Adipocyte (in vitro differentiated cells): ENCODE measurements at places on chromosomes 7 and 10.

DNA sequence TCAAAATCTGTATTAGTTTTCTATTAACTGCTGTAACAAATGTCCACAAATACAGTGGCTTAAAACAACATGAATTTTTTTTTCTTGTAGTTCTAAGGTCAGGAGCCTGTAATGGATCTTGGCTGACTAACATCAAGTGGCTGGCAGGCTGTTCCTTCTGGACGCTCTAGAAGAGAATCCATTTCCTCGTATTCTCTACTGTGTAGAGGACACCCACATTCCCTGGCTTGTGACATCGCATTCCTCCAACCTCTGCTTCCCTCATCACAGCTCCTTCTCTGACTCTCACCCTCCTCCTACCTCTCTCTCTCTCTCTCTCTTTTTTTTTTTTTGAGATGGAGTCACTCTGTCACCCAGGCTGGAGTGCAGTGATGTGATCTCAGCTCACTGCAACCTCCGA lies 4.8 kb upstream of the CALHM1 start:
- no peak for DNase-seq

- no peak for DNase-seq
These were observed 66.1 kb upstream of the FAM204A start for GRCh38 chr10:118408181-118408580.

DNA sequence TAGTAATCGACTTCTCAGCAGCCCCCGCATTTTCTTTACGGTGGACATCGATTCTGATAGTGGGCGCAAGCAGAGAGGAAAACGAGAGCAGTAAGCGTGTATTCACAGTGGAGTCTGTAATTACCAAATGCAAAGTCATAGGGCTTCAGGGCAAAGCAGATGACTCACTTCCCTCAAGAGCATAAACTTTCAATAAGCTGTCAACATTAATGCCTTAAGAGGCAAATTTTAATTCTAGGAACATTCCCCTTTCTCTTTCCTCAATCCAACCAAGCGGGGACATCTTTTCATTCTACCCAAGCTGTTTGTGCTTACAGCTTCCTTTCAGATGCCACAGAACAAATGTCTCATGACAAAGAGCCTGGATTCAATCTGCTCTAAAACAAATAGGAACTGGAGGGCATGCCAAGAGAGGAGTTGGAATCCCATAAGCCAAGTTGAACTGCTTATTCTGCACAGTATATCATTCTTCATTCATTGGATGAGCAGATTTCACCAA lies 48.6 kb downstream of the MALSU1 start:
- DNase-seq = peak; percentile 89

DNA sequence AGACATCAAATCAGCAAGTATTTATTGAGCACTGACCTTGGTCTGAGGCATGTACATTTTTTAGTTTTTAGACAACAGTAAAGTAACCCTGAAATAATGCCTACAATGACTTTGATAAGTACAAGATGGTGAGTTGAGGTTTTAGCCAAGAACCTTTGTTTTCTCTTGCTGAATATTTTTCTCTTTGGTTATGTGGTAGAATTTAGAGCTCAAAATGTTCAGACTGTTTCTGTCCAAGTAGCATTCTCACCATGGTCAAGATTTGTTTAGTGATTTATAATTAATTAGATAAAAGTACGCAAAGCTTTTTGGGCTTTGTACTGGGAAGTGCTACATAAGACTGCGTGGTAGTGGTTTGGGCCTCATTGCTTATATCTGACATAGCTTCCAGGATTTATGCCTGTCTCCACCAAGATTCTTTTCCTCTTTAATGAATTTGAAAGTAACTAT lies 102.4 kb downstream of the KAT6B start:
- DNase-seq = peak; percentile 57

DNA sequence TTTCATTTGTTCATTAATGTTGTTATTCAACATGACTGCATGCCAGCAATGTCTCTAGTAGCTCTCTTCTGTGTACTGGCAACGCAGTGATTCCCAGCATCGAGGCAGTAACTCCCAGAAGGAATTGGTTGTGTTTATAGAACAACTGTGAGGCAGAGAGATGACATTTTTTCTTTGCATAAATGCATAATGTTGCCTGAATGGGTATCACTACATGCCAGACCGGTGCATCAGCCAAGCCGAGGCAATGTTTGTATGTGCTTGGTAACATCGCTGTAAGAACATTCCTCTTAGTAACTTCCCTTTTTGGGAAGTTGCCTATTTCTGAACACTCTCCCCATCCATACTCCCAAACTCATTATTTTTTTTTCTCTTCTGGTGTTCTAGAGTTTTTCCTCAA lies 182.9 kb downstream of the HTR7 start:
- peak; percentile 73 for DNase-seq

DNA sequence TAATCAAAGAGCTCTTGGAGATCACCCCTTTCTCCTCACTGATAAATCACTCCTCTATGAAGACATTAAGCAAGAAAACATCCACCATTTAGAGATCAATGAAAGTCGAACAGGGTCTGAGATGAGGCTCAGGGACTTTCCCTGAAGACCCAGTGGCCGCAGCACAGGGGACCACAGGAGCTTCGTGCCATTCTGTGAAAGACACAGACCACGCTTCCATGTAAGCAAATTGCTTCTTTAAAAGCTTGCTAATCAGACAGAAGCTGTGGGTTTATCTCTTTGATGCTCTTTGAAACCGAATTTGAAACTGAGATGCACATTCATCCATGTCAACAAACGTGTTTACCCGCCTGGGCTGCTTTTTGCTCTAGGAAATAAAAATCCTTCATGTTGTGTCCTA lies 231.9 kb upstream of the PPP2R2D start:
- DNase-seq = no peak

- DNase-seq = peak; percentile 67
These were observed at the start of gene TRIM8 for GRCh38 chr10:102644066-102644645. TRIM8 (plus strand) TSS chr10:102644479; CDS start chr10:102644618, 139 bp downstream.

GRCh38 chr10:75061709-75062505 lies 49.5 kb upstream of the SAMD8 start:
- DNase-seq = no peak

- DNase-seq = no peak
These were observed 59.5 kb downstream of the HBP1 start for GRCh38 chr7:107228291-107228690.

DNA sequence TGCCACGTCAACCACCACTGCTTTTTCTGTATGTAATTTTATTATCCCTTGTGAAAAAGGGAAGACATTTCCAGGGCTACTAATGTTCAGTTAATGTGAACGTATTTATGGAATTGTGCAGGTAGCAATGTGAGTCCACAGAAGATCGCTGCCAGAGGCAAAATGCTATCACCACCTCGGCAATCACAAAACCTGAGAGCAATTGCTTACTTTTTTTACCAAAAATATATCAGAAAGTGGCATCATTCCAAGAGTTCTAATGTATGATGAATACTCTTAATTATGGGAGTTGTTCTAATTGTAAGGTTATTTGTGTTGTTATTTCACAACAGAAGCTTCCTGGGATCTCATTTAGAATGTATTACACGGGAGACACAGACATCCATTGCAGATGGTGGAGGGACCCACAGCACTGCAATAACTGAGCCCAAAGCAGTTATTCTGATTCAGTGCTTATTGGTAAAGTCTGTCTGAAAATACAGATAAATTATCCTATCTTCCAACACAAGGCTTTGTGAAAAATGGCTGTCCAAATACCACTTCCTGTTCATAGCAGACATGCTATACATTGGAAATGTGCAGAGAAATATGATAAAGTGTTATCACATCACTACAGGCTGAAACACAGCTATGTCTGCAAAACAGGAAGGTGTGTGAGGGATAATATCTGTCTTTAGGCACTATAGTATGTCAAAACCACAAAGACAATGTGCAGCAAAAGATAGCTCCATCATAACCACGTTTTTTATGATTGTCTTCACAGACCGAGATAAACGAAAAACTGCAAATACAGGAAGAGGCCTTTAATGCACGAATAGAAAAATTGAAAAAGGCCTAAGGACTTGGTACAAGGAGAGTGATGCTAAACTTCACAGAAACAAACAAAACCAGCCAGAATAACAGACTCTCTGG lies 102.7 kb downstream of the CABCOCO1 start:
- no peak for DNase-seq

DNA sequence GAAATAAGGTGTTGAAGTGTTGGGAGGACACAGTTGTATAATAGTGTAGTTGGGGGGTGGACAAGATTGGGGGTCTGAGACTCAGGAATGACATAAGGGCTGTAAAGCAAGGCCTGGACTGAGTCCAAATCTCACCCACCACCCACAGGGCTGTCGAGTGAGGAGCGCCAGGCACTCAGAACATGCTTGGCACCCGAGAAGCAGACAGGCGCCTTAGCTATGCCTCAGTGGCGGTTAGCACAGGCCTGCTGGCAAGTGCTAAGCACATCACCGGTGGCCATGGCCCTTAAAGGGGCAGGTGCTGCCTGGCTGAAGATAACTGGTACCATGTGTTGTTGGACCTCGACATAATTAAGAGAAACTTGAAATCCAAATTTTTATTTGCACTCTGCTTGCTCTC lies 90.7 kb downstream of the COL13A1 start:
- DNase-seq = no peak

GRCh38 chr7:81611040-81611439 lies 158.8 kb downstream of the HGF start:
- no peak for DNase-seq

- DNase-seq = no peak
These were observed 560.2 kb downstream of the DNAJB6 start for GRCh38 chr7:157896774-157897555.

DNA sequence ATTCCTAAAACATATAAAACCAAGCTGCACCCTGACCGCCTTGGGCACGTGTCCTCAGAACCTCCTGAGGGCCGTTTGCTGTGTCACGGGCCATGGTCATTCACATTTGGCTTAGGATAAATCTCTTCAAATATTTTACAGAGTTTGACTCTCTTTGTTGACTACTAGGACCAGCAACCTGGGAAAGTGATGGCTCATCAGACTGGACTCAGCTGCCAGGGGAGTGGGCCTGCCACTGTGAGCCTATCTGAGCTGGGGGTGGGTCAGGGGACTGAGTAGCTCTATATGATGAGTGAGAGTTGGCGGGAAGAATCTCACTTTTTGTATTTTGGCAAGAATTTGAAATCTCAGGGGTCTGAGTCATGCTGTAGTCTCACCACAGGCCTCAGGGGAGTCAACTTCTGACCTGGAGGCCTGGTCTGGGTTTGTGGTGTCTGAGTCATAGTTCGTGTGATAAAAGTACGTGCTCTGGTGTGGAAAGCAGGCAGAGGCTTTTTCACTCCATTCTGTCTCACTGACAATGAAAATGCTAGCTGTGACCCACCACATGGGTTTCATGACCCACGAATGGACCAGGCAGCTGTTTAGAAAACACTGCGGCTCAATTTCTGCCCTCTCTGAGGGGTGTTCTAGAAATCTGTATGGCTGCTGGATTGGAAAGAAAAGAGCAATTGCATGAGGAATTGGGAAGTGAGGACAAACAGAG lies 4.2 kb upstream of the UPP1 start:
- DNase-seq = peak; percentile 98

DNA sequence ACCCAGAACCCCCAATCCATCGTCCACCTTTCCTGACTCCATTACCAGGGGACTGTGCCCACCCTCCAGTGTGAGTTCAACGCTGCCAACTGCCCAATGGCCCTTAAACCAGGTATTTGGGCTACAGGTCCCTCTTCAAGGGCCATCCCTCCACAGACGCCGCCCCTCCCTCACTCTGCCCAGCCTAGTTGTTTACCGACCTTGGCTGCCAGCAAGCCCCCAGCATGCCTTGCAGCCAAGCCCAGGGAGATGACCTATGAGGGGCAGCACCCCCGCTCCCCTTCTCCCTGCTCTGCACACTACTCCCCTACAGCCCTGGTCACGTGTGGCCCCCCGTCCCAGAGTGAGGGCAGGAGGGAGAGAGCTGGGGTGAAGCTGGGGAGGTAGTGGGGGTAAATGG lies 147.3 kb downstream of the GRID1 start:
- no peak for DNase-seq

DNA sequence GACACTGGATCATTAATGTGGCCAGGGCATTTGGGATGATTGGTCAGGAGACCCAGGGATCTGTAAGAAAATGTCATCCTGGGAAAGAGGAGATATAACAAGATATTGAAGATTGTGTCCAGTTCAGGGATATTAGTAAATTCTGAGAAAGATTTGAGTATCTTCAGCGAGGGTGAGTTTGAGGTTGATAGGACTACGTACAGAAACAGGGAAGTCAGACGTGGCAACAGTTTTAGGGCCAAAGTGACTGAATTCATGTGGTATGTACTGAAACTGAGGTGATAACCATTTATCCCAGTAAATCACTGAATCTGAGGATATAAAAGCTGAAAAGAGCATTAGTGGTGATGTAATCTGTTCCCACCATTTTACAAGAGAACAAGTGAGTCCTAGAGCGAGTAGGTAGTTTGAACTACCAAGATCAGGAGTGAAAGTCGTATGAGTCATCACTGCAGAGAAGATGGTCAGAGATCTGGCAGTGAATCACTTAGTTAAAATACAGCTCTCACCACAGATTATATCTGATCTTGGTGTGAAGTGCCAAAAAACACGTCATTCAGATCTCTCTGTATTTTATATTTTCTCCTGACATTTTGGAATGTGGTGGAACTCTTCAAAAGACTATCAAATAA lies 220.5 kb downstream of the CDK14 start:
- DNase-seq = peak; percentile 82

GRCh38 chr10:77975086-77975666 lies 48.6 kb upstream of the DLG5 start:
- DNase-seq = no peak

GRCh38 chr7:95335093-95335492 lies 10.8 kb upstream of the PON1 start:
- peak; percentile 68 for DNase-seq

DNA sequence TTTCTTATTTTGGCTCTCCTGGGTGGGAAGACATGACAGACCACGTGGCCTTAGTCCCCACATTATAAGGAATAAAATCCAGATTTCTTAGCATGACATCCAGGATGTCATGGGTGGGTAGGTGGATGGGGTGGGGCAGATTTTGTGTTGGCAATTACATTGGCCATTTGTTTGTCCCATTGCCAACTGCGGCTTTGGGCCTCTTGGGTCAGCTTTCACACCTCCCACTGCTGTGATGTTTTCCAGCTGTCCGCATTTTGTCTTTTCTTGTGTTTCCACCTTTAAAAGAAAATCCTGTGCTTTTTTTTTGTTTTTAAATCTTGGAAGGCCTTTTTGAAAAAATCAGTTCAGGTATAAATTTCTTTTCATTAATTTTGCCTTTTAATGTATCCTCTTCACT lies 237.0 kb downstream of the SDK1 start:
- DNase-seq = no peak

- DNase-seq = no peak
These were observed 67.9 kb downstream of the MTURN start for GRCh38 chr7:30202671-30203070.

DNA sequence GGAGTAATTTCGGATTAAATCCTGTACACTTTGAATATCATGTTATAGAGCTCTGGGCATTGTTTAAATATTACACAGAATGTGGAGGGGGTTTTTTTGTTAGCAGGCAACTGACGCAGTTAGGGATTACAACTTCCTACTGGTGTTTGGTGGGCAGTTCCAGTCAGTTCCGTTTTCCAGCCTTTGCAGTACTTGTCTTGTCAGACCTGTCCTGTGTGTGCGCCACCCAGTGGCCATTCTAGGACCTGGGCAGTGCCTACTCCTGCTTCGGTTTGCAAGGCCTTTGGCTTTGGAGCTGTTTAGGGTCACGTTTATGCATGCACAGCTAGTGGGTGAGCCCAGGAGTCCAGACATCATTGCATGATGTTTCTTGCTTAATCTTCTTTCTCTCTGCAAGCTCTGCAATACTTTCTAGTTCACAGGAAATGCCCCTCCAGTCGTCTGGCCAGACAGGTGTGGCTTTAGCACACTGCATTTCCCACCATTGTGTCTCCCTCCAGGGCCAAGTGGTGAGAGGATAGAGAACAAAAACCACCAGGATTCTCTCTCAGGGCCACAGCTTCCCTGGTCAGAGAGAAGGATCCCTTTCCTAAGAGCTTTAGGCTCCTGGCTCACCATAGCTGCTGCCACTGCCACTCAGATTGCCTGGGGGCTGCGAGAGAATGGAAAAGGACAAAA lies 96.5 kb upstream of the TARP start:
- peak; percentile 94 for DNase-seq
